ENCODE measurements at places on chromosomes 16 and 17.

- no peak for DNase-seq
Measured at GRCh38 chr16:25210758-25211157, 6.0 kb upstream of the AQP8 start.

GRCh38 chr16:9845661-9846361, 336.4 kb downstream of the GRIN2A start:
- DNase-seq, result no peak

DNA sequence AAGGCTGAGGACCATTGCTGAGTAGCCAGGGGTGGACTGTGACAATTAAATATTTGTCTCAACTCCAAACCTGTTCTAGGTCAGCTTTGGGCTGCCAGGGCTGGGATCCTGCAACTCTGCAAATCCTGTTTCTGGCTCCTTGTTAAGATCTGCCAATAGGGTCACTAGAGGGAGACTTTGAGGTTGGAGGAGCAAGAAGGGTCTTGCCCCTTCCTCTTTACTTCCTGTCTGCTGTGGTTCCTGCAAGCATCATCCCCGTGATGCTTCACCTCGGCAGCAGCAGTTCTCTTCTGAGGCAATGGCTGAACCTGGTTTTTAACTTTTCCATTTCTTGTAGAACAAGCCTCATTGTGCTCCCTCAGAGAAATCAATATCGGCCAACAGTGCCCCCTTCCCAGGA, 124.6 kb downstream of the IRX5 start:
- no peak for DNase-seq

DNA sequence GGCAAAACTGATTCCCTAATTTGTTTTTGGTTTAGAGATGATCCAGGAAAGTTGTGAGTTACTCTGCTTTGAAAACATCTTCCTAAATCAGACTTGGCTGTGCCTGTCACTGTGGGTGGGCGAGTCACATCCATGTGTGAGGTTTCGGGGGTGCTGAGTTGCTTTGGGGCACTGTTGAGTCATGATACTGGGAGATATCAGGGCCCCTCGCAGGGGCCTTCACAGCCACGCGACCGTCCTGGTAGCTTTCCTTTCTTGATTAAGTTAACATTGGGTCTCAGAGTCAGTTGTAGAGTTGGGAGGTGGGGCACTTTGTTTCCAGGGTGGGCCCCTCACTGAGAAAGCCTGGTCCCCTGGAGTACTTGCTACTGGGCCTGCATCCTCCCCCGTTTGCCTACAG, 58.3 kb upstream of the LGALS9 start:
- DNase-seq, result no peak

DNA sequence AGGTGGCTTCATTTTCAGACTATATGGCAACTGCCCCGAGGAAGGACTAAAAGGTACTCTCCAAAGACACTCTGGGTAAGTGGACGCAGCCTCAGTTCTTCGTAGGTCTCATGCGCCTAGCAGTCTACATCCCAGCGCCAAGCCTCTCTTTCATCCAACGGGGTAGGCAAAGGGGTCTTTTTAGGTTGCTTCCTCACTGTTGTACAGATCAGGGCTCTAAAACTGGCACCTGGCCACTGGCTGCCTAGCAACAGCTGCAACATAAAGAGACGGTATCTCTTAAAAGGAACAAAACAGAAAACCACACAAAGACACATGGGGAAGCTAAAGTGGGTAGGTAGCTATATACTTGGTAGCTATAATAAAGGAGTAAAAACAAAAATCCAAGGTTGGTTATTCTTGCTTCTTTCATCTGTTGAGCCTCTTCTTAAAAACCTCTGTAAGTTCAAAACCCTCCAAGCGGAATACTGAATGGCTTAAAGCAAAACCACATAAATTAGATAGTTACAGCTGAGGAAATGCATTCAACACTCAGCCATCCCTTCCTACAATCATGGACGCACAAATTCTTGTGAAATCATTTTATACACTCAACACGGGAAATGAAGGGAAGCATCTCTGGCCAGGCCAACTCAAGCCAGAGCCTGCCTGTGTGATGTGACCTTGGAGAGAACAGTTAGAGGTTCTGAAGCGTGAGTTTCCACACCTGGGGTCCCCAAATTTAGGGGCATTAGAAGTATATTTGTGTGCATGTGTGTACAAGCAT, 22.7 kb downstream of the CYTH1 start:
- DNase-seq, result no peak

- peak; percentile 96 for DNase-seq
Measured at GRCh38 chr16:31700200-31700529, 172.5 kb downstream of the AHSP start.

DNA sequence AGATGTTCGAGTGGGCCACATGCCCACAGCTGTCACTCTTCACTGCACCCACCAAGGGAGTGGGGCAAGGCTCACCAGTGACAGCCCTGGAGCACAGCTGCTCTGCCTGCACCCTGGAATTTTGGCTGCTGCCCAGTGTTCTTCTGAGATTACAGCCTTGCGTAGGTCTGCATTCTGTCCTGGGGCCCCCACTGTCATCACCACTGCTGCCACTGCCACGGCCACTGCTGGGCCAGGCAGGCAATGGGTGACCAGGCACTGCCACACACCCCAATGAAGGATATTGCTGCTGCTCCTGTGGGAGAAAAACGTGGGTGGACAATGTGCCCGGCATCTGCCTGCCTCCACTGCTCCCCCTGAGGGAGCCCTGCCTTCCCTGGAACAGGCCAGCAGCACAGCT, 1717.0 kb downstream of the TP53TG3F start:
- no peak for DNase-seq

DNA sequence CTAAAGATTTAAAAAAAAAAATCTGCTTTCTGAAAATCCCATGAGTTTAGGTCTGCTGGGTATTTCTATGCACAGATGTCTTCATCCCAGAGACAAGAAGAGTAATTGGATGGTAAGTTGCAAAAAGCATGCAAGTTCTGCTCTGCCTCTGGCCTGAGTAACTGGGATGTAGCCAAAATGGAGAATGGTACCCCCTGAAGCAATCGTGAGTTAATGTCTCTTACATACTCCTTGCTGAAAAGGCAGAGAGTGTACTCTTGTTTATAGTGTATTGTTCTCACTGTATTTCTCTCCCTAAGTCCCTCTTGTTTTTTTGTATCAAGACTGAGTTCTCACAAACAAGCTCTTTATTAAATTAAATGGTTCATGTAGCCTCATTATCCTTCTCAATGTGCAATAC, 259.0 kb downstream of the IRX3 start:
- no peak for DNase-seq

DNA sequence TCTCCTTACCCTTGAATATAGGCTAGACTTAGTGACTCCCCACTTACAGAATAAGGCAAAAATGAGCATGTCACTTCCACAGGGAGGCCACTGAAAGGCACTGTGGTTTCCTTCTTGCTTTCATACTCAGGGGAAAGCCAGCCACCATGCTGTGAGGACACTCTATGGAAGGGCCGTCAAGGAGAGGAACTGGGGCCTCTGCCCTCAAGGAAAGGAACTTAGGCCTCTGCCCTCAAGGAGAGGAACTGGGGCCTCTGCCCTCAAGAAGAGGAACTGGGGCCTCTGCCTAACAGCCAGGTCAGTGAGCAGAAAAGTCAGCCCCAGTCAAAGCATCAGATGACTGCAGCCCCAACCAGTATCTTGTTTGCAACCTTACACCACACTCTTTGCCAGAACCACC, 30.1 kb downstream of the VPS35 start:
- no peak for DNase-seq

- DNase-seq, result peak; percentile 95
Measured at GRCh38 chr17:21286066-21286770, 1.7 kb downstream of the MAP2K3 start.

- DNase-seq, result peak; percentile 48
Measured at GRCh38 chr17:49935526-49936210, 33.3 kb upstream of the DLX4 start.

GRCh38 chr16:68739964-68740627, 3.0 kb downstream of the CDH1 start:
- DNase-seq, result no peak

GRCh38 chr16:5412731-5413130, 315.1 kb upstream of the EEF2KMT start:
- no peak for DNase-seq

DNA sequence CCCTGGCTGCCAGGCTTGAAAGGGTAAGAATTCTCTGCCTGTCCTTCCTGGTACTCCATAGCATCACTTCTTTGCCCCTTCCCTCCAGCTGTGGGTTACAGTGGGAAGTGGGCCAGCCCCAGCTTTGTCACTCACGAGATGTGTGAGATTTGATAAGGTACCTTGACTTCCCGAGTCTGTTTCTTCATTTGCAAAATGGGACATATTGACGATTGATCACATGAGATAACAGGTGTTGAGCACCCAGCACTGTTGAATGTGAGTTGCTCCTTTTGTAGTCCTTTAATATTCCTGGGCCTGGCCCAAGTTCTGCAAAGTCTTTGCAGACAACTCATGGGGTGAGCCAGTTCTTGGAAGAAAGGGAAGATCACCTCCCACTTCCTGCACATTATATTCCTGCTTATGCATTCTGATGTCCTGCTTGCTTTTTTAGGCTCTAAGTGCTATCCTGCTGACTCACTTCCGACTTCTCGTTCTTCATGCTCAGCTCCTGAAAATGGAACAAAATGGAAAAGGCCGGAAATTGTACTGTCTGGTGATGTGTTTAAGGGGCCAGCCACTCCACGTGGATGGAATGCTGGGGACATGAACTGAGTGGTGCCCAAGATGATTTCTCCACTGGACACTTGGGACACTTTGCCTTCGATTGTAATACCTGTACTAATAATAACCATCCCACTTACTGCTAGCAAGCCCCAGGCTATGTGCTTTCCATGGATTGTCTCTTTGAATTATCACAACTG, 8.3 kb upstream of the NLK start:
- no peak for DNase-seq

GRCh38 chr17:28620010-28620409, 6.0 kb upstream of the RSKR start:
- no peak for DNase-seq

- no peak for DNase-seq
Measured at GRCh38 chr17:62923258-62924150, 42.5 kb upstream of the TANC2 start.

DNA sequence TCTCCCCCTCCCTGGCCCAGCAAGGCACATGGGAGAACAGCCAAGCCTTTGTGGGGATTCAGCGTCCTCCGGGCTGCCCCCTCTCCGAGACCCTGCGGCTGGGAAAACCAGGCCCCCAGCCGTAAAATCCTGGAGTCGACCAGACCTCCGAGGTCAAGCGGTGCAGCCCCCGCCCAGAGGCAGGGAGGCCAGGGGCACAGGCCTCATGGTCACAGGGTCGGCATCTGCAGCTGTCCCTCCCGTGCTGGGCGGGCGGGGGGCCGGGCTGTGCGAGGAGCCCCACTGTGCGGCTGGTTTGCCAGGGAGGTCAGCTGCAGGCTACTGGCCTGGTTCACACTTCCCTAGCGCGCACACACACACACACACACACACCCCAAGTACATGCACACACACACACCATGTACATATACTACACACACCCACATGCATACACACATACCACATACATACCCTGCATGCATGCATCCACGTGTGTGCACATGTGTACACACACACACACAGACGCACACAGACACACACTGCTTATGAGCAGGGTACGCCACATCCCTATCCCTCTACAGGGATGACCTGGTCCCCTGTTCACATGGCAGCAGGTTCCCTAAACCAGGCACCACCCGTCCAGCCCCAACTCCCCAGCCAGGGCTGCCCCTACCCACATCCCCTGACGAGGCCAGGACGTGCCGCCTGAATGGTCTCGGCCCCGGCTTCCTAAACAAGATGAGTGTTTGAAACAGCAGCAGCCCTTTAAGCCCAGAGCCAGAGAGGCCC, 108.9 kb upstream of the CIBAR2 start:
- DNase-seq, result no peak

DNA sequence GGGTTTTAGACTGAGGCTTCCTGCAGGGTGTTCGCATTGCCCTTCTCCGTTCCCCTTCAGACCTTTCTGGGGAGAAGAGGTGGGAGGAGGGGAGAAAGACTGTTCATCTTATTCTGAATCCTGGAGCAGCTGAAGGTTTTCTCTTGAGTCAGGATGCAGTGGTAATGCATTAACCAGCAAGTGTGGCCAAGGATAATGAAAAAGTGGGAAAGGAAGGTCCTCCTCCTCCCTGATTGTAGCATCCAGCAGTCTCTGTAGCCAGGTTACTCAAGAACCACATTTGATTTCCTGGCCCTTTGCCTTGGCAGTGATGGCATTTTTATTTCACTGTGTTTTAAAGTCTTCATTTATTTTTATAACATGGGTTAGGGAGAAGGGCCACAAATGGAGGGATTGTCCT, 59.1 kb downstream of the CYLD start:
- no peak for DNase-seq

DNA sequence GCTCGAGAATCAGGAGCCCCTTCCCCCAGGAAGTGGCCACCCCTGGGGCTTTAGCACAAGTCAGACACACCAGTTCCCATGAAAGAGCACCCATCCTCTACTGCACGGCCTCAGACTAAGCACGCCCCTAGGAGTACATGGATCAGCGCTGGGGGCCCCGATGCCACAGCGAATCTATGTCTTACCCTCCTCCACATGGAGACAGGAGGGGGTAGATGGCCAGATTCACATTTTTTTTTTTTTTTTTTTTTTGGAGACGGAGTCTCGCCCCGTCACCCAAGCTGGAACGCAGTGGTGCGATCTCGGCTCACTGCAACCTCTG, 3.2 kb upstream of the EXOSC6 start:
- no peak for DNase-seq

- no peak for DNase-seq
Measured at GRCh38 chr16:31875112-31875803, 1.7 kb downstream of the ZNF267 start.

DNA sequence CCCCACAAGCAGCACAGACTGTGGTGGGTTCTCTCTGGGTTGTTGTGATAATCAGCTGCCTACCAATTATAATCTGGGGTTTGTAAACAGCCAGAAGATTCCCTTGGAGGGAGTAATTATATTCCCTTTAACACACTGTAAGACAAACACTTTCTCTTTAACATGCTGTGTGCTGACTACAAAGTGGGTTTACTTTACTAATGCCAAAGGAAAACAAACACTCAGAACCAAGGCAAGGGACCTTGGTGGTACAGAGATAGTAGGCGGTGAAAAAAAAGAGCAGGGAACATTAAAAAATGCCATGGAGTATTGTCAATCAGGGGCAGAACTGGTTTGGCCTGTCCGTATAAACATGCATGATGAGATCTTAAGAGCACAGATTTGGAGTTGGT, 3.0 kb upstream of the VAT1L start:
- no peak for DNase-seq

All from NCI-H510A (cell line).